NT2/D1 (cell line): ENCODE measurements at places on chromosomes 1 and 21.

GRCh38 chr21:43848771-43849170, 16.3 kb upstream of the AGPAT3 start:
- no peak for DNase-seq

- no peak for DNase-seq
Measured at GRCh38 chr1:232456714-232457113, 173.2 kb downstream of the SIPA1L2 start.

DNA sequence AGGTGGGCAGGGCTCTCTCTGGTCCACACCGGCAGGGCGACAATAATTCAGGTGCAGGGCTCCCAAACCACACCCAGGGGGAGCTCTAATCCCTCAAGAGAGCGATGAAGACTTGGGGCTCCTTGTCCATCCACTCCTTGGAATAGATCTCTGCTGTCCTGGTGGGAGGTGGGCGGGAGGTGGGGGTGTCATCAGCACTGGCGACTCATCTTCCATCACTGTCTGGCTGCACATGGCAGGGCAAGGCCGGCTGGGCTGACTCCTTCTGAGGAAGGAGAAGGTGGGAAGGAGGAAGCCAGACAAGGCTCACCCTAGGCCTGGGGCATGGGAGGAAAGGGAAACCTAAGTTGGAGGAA, 29.3 kb downstream of the TNNT2 start:
- DNase-seq: peak; percentile 78

DNA sequence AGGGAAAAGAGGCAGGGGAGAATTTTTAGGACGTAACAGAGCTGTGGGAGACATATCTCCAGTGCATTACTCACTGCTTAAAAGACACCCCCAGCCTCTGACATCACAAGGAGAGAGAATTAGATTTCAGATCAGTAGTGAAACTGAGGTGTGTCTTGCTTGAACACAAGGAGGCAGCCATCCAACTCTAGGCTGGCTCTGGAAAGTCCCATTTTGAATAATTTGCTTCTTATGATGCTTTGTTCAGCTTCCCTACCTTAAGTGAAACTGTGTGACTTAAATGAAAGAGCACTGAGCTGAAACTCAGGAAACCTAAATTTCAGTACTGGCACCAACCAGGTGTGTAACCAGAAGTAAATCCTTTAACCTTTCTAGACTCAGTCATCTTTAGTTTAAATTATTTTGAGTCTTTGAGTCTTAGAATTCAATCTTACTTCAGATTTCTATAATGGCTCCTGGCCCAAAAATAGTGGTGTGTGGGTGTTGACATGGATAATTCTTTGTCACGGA, 251.6 kb upstream of the SGIP1 start:
- DNase-seq: no peak

GRCh38 chr1:204457666-204458065, 36.9 kb downstream of the PIK3C2B start:
- no peak for DNase-seq
